Activated CD8-positive, alpha-beta T cell treated with anti-CD3 and anti-CD28 coated beads, Interleukin-2, amount 10 ng/mL, durations not matched to agents 7 days and 5 days (primary cell): ENCODE measurements at places on chromosomes 12 and 14.
A peak's percentile ranks its signal among the peaks of the same experiment; 100 is the strongest.

GRCh38 chr14:65359503-65359902 is 53.0 kb upstream of the FUT8 start:
- no peak for DNase-seq

GRCh38 chr14:28652782-28653181 is 113.8 kb upstream of the FOXG1 start:
- DNase-seq, result no peak

DNA sequence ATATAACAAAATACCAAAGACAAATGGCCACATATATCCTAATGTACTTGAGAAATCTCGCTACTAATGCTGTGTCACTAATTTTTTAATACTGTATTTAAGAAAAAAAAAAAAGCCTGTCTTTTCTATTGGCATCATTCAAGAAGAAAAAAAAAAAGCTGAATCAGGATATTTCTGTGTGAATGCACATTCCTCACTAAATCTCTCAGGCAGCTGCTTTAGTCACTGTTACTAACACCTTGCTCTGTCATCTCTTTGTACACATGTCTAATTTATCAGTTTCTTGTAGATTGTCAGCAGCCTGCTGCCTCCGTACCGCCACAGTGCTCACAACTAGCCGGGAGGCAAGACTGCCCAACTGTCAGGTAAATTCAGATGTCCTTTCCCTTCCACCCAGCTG is 32.0 kb upstream of the FGD4 start:
- DNase-seq, result no peak

GRCh38 chr12:42588524-42589464 is 752 bp downstream of the PRICKLE1 start:
- DNase-seq, result no peak

DNA sequence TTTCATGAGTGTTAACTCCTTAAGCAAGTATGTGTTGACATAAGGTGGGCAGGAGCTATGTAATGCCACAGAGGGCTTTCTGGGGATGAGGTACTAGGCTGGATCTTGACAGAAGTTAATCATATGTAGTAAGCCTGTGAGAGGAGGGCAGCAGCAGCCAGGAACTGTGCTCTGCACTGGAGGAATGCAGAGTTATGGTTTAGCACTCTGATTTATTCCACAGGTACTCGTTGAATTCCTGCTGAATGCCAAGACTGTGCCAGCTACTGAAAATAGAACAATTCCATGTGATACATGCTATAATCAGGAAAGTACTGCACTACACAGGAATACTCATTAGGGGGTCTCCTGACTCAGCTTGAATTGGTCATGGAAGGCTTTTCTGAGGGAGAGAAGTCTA is 58.7 kb downstream of the SUSD6 start:
- DNase-seq, result no peak

- no peak for DNase-seq
Observed at GRCh38 chr12:38144601-38145436, 171.8 kb upstream of the ALG10B start.

DNA sequence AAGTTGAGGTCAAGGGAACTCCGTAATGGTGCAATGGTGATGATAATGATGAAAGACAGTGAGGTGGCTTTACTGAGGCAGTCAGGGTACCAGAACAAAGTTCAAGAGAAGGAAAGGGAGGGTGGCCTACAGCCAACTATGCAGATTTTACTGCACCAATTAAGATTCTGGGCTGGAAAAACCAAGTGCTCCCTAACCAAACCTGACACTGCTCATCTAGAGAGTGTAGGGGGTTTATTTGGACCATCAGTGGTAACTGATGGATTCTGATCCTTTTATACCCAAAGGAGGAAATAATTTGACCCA is 387 bp downstream of the LRRC9 start:
- DNase-seq, result no peak

GRCh38 chr14:29717901-29718300 is 209.7 kb downstream of the PRKD1 start:
- no peak for DNase-seq

DNA sequence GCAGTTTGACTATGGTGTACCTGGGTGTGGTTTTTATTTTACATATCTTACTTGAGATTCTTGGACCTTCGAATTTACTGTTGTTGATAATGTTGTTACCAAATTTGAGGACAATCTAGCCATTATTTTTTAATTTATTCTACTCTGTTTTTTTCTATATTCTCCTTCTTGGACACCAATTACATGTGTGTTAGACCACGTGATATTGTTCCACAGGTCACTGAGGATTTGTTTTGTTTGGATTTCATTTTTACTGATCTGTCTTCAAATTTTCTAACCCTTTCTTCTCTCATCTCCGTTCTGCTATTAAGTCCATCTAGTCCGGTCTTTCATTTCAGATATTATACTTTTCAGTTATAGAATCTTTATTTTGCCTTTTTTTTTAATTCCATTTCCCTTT is 204.9 kb upstream of the BCL2L14 start:
- DNase-seq, result no peak

- no peak for DNase-seq
Observed at GRCh38 chr12:85835426-85836196, 598 bp downstream of the RASSF9 start.

DNA sequence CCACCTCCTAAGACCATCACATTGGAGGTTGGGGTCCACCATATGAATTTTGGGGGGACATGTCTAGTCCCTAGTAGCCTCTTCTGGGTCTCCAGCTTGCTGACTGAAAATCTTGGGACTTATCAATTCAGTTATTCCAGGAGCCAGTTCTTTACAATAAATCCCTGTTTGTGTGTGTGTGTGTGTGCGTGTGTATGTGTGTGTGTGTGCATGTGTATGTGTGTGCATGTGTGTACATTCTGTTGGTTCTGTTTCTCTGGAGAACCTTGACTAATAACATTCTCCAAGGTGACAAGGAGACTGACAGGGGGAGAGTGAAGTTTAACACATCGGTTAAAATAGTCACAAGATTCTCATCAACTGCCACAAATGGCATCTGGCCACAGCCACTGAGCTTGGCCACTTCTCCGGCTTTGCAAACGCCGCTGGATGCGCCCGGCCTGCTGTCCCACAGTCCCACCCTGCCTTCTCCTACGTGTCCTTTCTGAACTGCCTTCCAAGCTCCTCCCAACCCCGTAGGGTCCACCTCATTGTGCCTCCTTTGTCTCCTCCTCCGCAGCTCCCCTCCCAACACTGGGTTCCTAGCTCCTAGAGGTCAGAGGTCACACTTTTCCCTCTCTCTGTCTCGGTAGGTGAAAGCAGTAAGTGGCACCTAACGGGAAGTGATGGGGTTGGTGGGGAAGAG is 88.1 kb upstream of the DIO3 start:
- no peak for DNase-seq

DNA sequence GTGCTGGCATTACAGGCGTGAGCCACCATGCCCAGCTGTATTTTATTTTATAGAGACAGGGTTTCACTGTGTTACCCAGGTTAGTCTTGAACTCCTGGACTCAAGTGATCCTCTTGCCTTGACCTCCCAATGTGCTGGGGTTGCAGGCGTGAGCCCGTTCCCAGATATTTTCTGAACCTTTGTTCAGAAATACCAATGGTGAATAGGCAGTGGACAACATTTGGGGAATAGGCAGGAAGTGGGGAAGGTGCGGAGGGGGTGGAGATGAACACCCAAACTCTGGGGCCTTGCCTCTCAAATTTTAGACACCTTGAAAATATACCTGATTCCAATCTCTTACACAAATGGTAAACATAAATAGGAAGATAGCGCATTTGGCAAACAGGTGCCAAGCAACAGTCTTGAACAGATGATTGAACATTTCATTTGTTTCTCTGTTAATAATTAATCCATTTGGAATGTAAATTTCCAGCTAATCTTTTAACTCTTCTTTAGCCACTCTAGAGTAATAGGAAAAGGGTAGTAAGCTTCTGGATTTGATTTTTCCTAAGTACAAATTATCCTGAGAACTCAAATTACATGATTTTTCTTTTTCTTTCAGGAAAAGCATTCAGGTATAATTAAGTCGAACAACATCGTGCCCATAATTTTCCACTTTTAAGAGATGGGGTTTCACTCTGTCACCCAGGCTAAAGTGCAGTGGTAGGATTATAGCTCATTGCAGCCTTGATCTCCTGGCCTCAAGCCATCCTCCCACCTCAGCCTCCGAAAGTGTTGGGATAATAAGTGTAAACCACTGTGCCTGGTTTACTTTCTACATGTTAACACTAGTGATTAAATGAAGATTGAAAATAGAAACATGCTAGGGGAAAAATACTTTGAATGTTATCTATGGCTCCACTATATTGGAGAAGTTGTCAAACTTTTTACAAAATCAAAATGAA is 22.9 kb upstream of the RNF34 start:
- no peak for DNase-seq

- DNase-seq, result no peak
Observed at GRCh38 chr14:60984196-60984595, 3.2 kb downstream of the SLC38A6 start.

DNA sequence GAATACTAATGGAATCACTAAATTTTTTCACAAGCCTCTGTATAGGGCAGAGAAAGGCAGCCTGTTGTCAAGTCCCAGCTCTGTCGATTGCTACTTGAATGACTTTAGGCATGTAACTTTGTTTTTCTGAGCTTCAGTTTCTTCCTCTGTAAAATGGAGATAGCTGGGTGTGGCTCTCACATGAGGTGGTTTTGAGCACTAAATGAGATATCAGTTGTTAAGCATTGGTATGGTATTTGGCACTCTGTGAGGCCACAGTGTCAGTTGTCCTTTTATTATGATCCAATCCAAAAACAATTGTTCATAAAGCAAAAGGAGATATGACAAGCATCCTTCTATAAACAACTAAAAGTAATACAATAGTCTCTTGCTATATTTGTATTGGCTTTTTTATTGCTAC is 120.6 kb downstream of the DUSP6 start:
- no peak for DNase-seq

DNA sequence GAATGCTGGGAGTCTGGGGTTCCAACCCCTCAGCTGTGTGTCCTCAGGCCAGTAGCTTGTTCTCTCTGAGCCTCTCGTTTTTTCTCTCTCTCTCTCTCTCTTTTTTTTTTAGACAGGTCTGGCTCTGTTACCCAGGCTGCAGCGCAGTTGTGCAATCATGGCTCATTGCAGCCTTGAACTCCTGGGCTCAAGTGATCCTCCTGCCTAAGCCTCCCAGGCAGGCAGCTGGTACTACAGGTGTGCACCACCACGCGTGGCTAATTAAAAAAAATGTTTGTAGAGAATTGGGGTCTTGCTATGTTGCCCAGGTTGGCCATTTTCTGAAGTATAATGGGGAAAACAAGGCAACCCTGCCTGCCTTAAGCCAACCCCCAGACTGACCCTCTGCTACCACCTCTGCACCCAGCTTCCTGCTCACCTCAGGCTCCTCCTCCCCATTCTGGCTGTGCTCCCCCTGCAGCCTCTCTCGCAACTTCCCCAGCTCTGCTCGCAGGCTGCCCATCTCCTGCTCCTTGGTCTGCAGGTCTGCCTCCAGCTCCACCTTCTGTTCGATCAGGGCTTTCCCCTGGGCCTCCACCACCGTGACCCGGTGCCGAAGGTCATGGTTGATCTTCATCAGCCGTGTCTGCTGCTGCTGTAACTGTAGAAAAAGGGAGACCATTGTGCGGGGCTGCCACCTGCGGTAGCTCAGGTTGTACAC is 35.2 kb downstream of the RILPL1 start:
- no peak for DNase-seq

DNA sequence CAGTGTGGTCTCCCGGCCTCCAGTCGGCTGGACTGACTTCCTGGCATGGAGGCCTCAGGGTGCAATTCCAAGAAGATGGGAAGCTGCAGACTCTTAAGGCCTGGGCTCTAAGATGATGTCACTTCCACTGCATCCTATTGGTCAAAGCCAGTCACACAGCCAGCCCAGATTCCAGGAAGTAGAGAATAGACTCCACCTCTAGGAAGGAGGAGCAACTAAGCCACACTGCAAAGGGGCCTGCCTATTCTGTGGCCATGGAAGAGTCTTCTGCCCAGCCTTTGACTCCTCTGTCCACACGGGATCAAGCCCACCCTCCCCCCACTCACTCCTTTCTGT is 103.9 kb upstream of the RFLNA start:
- peak; percentile 37 for DNase-seq

- DNase-seq, result no peak
Observed at GRCh38 chr14:72682188-72682587, 211.7 kb downstream of the DPF3 start.

- peak; percentile 22 for DNase-seq
Observed at GRCh38 chr14:102408724-102409123, 46.0 kb downstream of the TECPR2 start.

- no peak for DNase-seq
Observed at GRCh38 chr14:44767646-44768173, 194.0 kb downstream of the KLHL28 start.

DNA sequence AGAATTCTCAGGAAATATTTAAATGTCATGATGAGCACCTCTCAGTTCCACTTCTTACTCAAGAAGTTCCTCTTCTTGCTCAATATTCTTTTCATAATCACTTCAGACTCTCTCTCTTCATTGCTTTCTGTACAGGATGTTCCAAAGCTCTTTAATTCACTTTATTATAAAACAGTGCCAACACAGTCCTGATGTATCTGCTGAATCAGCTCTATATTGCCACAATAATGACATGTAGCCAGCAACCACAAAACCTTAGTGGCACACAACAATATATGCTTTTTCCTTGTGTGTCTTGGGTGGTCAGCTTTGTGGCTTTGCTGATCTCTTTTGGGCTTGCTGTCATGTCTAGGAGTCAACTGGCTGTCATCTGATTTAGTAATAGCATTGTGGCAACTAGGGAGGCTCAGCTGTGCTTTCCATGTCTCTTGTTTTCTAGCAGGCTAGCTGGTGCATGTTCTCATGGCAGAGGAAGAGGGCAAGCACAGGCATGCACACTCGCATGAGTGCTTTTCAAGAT is 52.8 kb upstream of the SLC2A13 start:
- no peak for DNase-seq

DNA sequence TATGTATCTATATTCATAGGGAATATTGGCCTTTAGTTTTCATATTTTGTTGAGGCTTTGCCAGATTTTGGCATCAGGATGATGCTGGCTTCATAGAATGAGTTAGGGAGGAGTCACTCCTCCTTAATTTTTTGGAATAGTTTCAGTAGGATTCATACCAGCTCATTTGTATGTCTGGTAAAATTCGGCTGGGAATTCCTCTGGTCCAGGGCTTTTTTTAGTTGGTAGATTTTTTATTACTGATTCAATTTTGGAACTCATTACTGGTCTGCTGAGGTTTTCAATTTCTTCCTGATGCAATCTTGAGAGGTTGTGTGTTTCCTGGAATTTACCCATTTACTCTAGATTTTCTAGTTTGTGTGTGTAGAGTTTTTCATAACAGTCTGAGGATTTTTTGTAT is 175.2 kb downstream of the EPS8 start:
- DNase-seq, result no peak

GRCh38 chr12:31724557-31724956 is 4.3 kb downstream of the AMN1 start:
- no peak for DNase-seq

- DNase-seq, result peak; percentile 77
Observed at GRCh38 chr12:116703214-116703795, 34.6 kb downstream of the SPRING1 start.
